ENCODE measurements at places on chromosomes 12 and 14.

DNA sequence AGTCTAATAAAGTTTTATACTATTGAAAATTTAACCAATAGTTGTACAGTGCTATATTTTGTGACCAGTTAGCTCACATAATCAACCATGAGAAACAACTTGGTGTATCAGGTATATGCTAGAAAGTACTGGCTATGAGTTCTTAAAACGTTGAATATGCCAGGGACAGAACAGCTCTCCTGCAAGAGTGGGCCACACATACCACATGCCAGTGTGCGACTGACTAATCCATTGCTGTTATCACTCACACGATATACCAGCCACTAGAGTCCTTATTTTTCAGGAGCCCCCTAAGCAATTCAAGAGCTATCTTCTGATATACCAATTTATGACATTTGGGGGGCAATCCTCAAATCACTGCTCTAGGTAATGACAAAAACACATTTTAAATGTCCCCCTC lies 9.5 kb downstream of the PKP2 start:
- no peak for DNase-seq

GRCh38 chr14:73289729-73290128 lies 52.4 kb downstream of the PAPLN start:
- DNase-seq = no peak

DNA sequence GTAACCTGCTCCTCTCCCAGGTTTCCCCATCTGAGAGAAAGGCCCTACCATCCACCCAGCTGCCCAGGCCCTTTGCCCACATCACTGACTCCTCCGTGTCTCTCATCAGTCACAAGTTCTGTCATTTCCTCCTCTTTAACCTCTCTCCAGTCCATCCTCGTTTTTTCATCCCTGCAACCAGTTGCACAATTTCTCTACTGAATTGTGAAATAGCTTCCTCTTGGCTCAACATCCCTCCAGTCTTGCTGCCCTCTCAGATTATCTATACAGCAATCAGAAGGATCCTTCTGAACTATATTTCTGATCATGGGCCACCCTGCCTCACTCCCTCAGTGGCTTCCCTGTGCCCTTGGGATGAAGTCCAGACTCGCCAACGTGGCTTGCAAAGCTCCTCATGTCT lies 6.8 kb downstream of the FAM161B start:
- DNase-seq = peak; percentile 41

GRCh38 chr14:65867333-65867732 lies 454.8 kb downstream of the FUT8 start:
- no peak for DNase-seq

- DNase-seq = peak; percentile 96
Observed at GRCh38 chr14:21103710-21104447, 3.0 kb downstream of the TMEM253 start.

DNA sequence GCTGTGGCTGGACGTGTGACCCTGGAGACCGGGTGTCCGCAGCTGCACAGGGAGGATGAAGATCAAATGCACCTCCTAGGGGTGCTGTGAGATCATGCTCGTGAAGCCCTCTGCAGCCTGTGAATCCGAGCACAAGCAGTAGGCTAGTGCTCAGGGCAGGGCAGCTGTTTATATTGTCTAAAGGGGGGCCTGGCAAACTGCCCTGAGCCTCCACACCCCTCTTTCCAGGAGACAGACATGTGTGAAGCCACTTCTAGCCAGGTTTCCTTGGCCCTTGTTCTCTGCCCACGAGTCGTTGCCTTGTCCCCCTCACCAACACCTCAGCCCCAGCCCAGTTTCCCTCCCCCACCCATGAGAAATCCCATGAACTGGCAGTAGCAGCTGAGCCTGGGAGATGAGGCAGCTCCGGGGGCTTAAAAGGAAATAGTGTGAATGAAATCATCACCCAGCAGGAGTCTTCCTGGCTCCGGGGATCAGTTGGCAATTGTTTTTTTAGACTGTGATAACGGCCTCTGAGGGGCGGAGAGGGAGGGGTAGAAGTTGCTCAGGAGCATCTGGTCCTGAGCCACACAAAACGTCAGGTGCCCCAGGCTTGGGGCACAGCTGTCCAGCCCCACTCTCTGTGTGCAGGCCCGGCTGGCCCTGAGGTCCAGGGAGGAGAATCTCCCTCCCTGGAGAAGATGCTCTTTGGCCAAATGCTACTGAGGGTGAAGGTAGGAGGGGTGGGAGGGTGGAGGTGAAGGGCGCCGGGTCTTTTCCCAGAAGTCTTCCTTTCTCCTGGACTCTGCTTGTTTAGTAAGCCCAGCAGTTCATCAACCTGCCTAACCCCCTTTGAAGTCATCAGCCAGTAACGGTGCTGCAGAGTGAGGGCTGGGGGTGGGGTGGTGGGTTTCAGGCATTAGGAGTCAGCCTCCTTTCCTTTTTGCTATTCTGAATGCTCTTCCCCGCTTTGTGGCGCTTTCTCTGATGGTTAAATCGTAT lies 4.0 kb downstream of the FGF6 start:
- no peak for DNase-seq

DNA sequence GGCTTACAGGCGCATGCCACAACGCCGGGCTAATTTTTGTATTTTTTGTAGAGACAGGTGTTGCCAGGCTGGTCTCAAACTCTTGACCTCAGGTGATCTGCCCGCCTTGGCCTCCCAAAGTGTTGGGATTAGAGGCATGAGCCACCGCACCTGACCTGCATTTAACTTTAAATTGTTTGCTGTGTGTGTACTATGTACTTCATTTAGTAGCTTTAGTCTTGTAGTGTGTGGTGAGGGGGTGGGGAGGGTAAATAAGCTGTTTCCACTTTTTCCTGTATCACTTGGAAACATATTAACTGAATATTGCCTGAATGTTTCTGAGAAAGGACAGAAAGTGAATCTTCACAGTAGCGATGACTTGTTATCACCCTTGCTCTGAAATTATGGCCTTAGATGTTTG lies 8.5 kb downstream of the DLST start:
- no peak for DNase-seq

DNA sequence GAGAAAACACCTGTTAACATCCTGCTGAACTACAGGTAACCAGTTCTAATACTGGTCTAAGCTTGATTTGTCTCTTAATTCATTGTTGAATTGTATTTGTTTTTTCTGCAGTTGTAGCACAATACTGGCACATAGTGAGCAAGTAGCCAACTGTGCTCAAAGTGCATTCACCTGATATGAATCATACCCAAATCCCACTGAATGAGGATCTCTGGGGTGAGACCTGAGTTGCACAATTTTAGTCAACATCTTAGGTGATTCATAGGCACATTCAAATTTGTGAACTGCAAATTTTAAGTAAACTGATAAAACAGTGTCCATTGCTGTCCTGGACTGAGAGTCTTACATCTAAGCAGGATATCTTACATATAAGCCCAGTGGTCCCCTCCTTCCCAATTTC lies 12.8 kb downstream of the KCNC2 start:
- peak; percentile 1 for DNase-seq

- DNase-seq = no peak
Observed at GRCh38 chr14:105207460-105207901, 26.4 kb upstream of the NUDT14 start.
